CD4-positive, alpha-beta T cell treated with Interleukin-17A for 4 hours (primary cell): ENCODE measurements at places on chromosomes 12 and 14.

GRCh38 chr12:58794859-58795258 is 125.4 kb downstream of the LRIG3 start:
- DNase-seq: no peak

- no peak for DNase-seq
These were observed 74.3 kb downstream of the GALNT8 start for GRCh38 chr12:4794491-4794890.

- DNase-seq: no peak
These were observed 186.8 kb upstream of the RBM19 start for GRCh38 chr12:114152890-114153289.

GRCh38 chr14:81550001-81550637 is 16.5 kb upstream of the SEL1L start:
- no peak for DNase-seq

- DNase-seq: no peak
These were observed 270.3 kb upstream of the AMIGO2 start for GRCh38 chr12:47350062-47350408.

GRCh38 chr12:13374793-13375192 is 178.3 kb downstream of the EMP1 start:
- no peak for DNase-seq

- DNase-seq: no peak
These were observed 61.7 kb upstream of the RFLNA start for GRCh38 chr12:124233041-124233796.

DNA sequence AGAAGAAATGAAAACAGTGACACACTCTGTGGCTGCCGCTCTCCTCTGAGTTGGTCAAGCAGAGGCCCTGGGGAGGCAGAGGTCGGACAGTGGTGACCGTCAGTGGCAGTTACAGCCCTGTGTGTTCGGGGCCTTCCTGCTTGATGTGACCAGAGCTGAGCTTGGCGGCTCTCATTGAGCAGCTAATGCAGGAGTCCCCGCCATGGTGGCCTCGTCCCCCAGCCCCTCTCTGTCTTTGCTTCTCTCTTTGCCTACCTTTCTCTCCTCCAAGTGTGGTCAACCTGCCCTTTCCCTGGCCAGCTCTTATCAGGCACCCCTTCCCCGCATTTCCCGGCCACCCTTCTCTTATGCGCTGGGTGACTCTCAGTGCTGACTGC is 362.8 kb downstream of the CACNA1C start:
- no peak for DNase-seq

DNA sequence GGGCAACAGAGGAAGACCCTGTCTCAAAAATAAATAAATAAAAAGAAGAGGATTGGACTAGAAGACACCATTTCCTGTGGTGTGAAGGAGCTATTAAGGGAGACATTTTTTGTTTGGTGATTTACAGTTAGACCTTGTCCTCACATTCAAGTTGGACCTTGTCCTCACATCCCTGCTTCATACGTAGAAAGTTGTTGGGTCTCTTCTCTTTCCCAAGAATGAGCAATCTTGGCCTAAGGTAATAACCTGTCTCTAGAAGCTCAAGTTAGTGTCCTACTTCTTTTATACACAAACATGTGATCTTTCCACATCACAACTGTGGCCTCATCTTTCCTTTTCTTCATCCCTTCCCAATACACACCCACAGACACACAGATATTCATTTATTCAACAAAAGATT is 13.0 kb downstream of the APOLD1 start:
- DNase-seq: no peak

- peak; percentile 66 for DNase-seq
These were observed 21.2 kb downstream of the ASB2 start for GRCh38 chr14:93954900-93955849.

- no peak for DNase-seq
These were observed 160.5 kb downstream of the PIK3C2G start for GRCh38 chr12:18421867-18422266.

- DNase-seq: no peak
These were observed 710.0 kb downstream of the LRFN5 start for GRCh38 chr14:42316693-42317092.
